ENCODE measurements at places on chromosomes 1 and 21. TPM values are rescaled to one million over a fixed set of nuclear protein-coding genes. Genes with fewer than 3 reads are reported as not detected.
A peak's percentile ranks its signal among the peaks of the same experiment; 100 is the strongest.

Gene LEFTY2
- 1.3 TPM for total RNA-seq

- DNase-seq, result no peak
Measured at GRCh38 chr21:31666445-31667010, 7.0 kb downstream of the SOD1 start.

DNA sequence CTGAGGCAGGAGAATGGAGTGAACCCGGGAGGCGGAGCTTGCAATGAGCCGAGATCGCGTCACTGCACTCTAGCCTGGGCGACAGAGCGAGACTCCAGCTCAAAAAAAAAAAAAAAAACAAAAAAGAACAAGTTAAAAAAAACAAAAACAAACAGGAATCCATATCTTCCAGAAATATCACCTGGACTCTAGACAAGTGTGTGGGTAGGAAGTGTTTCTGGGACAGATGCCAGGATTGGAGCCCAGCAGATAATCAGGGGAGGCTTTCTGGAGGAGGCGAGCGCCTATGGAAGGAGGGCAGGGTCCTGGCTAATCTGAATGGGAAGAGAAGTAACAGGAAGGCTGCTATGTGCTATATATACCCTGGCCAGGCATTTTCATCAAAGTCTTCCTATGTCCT, 43.6 kb upstream of the SYNC start:
- no peak for DNase-seq

GRCh38 chr1:3515774-3516480, 61.5 kb downstream of the ARHGEF16 start:
- DNase-seq, result peak; percentile 77

- DNase-seq, result peak; percentile 65
Measured at GRCh38 chr1:168466092-168466713, 77.6 kb downstream of the XCL2 start.

DNA sequence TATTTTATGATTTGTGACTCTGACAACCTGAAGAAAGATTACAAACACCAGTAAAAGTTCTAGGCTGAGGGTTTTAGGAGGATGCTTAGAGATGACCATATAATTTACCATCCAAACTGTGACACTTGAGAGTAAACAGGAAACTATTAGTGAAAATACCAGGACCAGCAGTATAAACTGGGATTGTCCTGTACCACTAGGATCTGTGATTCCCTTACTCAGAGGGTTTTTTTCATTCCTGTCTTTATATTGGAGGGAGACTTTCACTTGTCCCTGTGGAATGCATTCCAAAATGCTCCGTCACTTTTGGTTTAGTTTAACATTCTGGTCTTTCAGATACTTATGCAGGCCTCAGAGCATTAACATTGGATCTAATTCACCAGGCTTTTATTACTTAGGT, 482.9 kb downstream of the PTBP2 start:
- DNase-seq, result no peak

GRCh38 chr1:164644774-164645644, 86.0 kb downstream of the PBX1 start:
- no peak for DNase-seq

- no peak for DNase-seq
Measured at GRCh38 chr1:226304291-226304955, 4.5 kb downstream of the LIN9 start.

DNA sequence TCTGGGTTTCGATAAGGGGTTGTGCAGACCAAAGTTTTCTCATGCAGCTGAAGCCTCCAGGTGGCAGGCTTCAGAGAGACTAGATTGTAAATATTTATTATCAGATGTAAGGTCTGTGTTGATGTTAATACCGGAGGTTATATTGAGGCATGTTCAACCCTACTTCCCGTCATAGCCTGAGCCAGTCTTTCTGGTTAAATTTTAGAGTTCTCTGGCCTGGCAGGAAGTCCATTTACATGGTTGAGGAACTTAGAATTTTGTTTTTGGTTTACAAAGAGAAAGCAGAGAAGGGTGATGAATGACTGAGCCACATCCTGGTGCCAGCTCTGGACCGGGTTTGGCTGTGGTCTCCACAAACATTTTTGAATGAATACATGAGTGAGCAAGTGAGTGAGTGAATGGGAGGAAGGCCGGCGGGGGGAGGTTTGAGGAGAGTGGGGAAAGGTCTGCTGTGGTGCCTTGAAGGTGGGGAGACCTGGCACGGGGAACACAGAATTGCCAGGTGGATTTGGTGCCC, 218.5 kb downstream of the DISC1 start:
- peak; percentile 61 for DNase-seq

DNA sequence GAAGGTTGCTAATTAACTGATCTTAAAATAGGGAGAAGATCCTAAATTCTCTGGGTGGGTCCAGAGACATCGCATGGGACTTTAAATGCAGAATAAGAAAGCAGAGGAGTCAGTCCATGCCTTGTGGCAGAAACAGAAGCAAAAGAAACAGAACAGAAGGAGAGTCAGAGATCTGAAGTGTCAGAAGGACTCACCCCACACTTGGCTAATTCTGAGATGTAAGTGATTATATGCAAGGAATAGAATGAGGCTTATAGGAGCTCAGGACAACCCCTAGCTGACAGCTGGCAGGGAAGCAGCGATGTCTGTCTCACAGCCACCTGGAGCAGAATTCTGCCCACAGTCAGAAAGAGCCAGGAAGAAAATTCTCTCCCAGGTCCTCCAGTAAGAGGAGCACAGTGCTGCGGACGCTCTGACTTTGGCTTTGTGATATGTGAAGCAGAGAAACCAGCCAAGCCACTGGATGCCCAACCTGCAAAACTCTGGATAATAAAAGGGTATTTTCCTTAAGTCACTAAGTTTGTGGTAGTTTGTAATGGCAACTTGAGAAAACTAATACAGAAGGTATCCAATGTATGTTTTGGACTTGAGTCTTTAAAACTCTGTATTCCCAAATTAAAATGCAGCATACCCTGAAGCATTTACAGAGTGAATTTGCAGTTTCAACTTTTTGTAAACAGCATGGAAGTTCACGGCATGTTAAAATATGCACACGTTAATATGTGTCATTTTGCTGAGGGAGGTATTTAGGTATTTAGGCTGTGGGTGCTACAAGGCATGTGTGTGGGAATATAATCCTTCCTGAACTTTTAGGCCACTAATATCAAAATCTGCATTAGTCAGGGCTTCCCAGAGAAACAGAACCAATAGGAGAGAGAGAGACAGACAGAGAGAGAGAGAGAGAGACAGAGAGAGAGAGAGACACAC, 388.5 kb downstream of the PCP4 start:
- no peak for DNase-seq

- DNase-seq, result no peak
Measured at GRCh38 chr1:9670085-9670484, 18.6 kb downstream of the PIK3CD start.

- DNase-seq, result peak; percentile 22
Measured at GRCh38 chr1:215824245-215824644, 257.1 kb downstream of the KCTD3 start.

Gene HCRTR1
- total RNA-seq, result not detected

Gene CD1D
- 0.69 TPM for total RNA-seq

Gene C1orf56
- 2.9 TPM for total RNA-seq

Gene B3GALT5
- total RNA-seq, result 2.2 TPM

GRCh38 chr1:183331091-183331742, 87.0 kb downstream of the NMNAT2 start:
- DNase-seq, result no peak

DNA sequence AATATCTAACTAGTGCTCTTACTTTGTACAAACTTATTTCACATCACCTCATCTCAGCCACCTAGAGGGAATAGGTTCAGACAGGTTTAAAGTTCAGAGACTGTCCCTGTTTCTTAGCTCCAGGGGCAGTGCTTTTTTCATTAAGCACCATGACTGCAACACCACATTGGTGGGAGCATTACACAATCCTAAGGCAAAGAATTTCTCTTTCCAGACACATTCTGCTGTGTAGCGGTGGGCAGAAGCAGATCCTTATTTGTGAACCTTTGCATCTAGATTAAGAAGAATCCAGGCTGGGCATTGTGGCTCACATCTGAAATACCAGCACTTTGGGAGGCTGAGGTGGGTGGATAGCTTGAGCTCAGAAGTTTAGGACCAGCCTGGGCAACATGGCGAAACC, 16.1 kb downstream of the LCA5L start:
- DNase-seq, result no peak

GRCh38 chr1:218049641-218050040, 235.5 kb upstream of the RRP15 start:
- DNase-seq, result no peak

GRCh38 chr1:108503062-108503733, 53.1 kb downstream of the NBPF6 start:
- peak; percentile 80 for DNase-seq

GRCh38 chr1:114803001-114803400, 22.5 kb upstream of the SIKE1 start:
- DNase-seq, result peak; percentile 45

GRCh38 chr1:96815914-96816313, 94.3 kb downstream of the PTBP2 start:
- no peak for DNase-seq

Gene CRP
- total RNA-seq, result not detected

GRCh38 chr1:8443558-8444194, 125.8 kb downstream of the SLC45A1 start:
- peak; percentile 48 for DNase-seq

Gene RPAP2
- 12.4 TPM for total RNA-seq

- no peak for DNase-seq
Measured at GRCh38 chr1:41842326-41842725, 76.4 kb downstream of the HIVEP3 start.

DNA sequence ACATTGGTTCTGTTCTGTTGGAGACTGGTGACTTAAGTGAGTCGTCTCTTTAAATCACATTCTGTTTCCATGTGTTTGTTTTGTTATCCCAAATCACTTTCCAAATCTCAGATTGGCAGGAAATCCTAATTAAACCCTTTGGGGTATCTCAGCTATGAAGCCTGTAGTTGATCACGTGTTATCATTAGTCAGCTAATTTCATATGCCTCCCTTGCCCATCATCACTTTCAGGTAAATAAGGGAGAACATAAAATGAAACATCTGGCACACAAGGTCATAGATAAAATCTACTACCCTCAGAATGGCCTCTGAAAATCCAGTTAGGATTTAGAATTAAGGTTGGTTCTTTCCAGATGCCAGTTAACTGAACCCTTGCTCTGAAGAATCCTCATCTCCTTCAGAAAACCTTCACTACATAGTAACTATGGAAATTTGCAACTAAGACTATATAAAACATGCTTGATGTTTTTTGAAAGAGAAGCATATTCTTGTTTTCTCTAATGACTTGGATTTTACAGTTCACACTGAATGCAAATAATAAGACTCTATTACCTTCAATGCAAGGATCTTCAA, 401.5 kb downstream of the DSCAM start:
- DNase-seq, result no peak

GRCh38 chr1:3774946-3775489, 2.5 kb downstream of the SMIM1 start:
- no peak for DNase-seq

Gene ATP1A4
- total RNA-seq, result not detected

GRCh38 chr1:8886589-8886988, 8.1 kb upstream of the ENO1 start:
- no peak for DNase-seq

- peak; percentile 14 for DNase-seq
Measured at GRCh38 chr1:110686188-110686587, 11.4 kb upstream of the KCNA3 start.

Gene FCRL6
- total RNA-seq, result 1.5 TPM

Gene NBPF11
- total RNA-seq, result 2.0 TPM

Gene AUNIP
- total RNA-seq, result 12.8 TPM

DNA sequence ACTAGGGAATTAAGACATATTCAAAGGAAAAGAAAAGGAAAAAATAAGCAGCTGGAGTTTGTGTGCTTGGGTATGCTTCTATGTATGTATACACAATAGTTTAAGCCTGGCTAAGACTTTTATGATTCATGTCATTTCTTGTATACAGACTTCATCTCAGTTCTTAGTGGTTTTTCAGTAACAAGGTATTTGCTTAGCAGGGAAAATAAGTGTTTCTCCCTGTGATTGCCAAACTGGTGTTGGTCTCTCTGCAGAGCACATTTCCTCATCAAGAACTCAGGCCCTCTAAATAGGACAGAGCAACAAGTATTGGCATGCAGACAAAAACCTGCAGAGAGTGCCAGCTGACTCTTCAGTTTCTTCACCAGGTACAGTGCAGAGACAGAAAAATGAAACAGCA, 484.4 kb upstream of the ZRANB2 start:
- no peak for DNase-seq

Gene LCE1E
- not detected for total RNA-seq

DNA sequence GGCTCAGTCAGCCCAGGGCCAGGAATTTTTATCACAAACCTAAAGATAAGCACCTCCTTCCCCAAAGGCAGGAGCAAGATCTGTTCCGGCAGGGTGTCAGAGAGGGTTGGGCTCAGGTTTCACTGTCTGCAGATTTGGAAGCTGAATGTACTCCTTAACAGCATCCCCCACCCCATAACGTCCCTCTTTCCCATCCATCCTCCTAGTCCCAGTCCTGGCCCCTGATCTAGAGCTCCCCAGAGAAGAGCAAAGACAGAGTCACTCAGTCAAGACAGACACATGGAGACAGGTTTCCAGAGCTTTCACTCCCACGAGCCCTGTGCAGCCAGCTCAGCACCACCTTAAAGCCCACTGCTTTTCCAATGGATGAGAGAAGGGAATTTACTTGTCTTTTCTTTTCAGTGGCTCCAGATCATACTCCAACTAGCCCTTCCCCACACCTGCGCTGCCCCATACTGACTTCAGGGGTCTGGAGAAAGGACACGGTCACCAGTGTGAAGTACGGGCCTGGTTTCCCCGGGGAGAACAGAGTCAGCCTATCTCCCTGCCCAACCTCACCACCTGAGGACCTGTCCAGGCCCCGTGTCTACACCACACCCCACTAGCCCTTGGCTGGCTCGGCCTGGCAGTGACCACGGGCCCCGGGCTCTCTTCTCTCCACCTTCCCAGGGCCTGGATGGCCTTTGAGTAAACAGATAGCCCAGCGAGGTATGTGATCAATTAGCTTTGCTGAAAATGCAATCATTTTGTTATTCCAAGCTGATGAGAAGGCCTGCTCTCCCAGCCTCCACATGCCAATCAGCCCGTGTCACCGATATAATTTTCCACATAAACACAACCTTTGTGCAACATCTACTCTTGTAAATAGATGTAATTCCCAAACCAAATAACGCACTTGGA, 249.1 kb downstream of the FOXD2 start:
- DNase-seq, result no peak

- peak; percentile 10 for DNase-seq
Measured at GRCh38 chr1:240831922-240832321, 220.0 kb upstream of the GREM2 start.

DNA sequence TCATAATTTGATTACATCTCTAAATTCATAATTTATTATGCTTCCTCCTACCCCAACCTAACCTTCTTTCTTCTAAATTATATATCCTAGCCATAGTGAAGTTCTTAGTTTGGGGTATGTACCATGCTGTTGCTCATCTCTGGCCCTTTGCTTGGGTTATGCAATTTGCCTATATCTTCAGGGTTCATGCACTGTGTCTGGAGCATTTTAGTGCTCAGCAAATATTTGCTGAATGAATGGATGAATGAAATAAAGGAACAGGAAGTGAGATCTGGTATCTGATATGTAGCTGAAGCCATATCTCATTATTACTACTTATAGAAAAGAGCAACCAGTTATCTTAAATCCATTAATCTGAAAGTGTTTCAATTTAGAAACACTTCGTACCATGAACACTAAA, 137.6 kb downstream of the GPATCH2 start:
- no peak for DNase-seq

Gene PRAMEF10
- not detected for total RNA-seq
